ENCODE measurements at places on chromosomes 1 and 21.
A peak's percentile ranks its signal among the peaks of the same experiment; 100 is the strongest.

DNA sequence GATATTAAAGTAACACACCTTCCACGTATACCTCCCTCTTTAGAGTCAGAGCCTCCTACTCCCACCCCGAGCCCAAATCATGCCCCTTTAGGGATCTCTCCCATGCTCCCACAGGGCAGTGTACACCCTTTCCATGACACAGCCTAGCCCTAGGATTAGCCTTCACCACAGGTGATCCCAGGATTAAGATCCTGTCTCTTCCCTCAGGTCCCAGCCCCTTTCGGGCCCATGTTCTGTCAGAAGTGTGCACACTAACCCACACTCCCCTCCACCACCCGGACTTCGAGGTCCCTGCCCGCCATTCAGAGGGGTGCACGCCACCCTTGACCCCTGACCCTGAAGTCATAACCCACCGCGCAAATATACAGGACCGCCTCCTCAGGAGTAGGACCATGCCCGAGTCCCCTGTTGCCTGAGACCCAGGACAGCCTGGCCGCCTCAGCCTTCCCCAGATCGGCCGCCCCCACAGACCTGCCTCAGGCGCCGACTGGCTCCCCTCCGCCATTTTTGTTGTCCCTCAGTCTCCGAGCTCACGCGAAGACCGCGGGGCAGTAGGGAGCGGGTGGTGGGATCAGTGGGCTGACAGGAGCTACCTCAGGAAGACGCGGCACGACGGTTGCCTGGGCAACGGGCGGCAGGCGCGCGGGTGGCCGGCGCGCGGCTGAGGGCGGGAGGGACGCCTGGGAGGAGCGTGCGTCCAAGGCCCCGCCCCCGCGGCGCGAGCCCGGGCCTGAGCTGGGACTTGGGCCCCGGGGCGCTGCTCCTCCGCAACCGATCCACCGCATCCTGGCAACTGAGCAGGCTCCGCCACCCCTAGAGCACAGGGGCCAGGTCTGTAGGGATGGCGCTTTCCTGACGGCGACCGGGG is at the start of gene AGBL4:
TSS of gene AGBL4 (minus strand) at position 663 of the 868 bp plus-strand sequence.
- DNase-seq: peak; percentile 80

- no peak for DNase-seq
Observed at GRCh38 chr1:107538502-107538901, 397.7 kb downstream of the NTNG1 start.

DNA sequence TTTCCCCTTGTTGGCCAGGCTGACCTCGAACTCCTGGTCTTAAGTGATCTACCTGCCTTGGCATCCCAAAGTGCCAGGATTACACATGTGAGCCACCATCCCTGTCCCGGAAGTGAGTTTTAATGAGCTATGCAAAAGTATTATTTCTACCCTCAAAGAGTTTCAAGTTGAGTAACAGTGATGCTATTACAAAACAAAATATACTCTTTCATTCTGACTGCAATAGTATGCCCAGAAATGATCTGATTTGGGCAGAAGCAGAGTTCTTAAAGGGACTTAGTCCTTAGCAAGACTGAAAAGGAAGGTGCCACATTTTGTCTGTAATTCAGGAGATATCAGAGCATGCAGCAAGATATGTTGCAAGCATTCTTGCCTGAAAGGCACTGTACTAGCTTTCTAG is 375.4 kb downstream of the NUF2 start:
- DNase-seq: no peak

DNA sequence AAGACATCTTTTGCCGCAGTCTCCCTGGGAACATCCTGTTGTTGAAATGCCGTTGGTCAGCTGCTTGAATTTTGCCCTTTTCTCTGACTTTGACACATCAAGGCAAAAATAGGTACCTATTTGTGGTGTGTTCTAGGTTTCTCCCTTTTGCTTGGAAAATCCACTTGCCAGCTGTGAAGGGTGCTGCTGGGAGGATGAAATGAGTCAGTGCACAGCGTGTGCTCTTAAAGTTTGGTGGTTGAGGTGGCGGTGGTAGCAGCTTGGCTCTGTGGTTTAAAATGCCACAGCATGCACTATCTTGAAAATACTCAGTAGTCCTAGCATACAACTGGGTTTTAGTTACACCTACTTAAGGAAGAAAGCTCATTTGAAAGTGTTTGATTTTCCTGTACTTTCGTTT is 183.8 kb downstream of the DHRS3 start:
- DNase-seq: no peak

GRCh38 chr1:42851960-42852607 is 5.7 kb downstream of the ZNF691 start:
- no peak for DNase-seq

- DNase-seq: peak; percentile 45
Observed at GRCh38 chr1:48560577-48560976, 88.6 kb upstream of the SPATA6 start.

DNA sequence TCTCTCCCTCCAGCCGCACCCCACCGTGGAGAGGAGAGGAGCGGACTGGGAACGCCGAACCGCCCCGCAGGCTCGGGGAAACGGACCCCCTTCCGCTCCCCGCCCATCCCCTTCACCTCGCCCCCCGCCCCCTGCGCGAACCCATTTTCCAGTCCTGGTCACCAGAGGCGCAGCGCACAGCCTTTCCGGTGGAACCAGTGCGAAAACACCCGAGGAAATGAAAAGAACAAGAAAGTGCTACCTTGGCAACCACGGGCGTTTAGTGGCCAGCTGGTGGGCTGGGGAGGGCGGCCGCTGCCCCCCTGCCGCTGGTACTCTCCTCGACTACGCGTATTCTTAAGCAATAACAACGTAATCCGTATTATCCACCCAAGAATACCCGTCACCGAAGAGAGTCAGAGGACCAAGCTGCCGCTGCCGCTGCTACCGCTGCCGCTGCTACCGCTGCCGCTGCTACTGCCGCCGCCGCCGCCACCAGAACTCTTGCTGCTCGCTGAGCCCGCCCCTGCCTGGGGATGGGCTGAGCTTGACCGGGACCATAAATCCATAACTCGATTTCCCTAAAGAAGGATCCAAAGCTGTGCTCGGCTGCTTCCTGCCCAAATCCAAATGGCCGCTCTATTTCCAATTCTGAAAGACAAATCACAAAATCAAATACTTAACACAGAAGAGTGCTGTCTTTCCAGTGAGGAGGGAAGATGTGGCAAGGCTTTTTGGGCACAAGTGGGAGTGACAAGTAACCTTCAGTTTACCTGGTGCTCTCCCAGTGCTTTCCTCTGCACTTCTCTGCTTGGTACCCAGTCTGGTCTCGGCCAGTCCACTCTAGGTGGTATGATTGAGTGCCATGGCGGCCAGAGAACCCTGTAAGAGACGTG is 125.2 kb upstream of the DPYD start:
- peak; percentile 42 for DNase-seq
